ENCODE measurements at places on chromosomes 5 and 9.
A peak's percentile ranks its signal among the peaks of the same experiment; 100 is the strongest.

DNA sequence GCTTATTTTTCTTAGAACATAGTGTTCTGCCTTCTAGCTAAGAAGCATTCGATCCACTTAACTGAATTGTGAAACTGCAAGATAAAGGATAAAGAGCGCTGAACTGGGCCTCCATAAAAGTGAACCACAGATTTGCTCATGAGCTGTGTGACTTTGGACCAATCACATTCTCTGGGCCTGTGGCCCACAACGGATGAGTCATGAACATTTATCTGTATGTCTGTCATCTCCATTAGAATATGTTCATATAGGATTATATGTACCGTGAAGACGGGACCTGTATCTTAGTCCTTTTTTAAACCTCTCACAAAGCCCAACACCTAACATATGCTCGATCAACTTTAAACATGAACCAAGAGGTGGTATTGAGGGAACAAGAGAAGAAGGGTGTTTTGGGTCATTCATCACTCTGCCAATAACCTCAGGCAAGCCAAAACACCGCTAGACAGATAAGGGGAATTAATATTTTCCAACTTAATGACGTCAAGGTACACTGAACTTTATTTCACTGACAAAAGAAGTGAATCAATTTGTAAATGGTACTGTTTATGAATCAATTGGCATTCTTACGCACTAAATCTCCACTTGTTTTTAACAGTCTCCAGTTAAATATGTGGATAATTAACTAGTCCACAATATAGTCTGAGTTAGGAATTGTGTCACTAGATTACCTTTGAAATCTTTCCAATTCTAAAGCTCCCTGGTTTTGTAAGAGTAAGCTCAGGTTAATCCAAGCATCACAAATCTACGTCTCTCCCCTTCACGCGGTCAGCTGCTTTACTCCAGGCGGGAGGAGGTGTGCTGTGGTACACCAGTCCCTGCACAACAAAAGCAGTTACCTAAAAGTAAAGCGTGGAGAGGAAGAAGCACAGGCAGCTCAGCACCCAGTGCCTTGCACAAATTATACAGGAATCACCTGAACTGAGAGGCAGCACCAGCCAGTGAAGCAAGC lies 1.6 kb downstream of the TMEM245 start:
- peak overlapping the region; percentile 82 for H3K4me3 ChIP-seq
- peak overlapping the region; percentile 85 for H3K27ac ChIP-seq
- H3K4me1 ChIP-seq: peaks cover 56% of the 10 kb centered on the region
- no peaks in the 10 kb centered on the region for H3K36me3 ChIP-seq
- no peaks in the 10 kb centered on the region for H3K27me3 ChIP-seq

DNA sequence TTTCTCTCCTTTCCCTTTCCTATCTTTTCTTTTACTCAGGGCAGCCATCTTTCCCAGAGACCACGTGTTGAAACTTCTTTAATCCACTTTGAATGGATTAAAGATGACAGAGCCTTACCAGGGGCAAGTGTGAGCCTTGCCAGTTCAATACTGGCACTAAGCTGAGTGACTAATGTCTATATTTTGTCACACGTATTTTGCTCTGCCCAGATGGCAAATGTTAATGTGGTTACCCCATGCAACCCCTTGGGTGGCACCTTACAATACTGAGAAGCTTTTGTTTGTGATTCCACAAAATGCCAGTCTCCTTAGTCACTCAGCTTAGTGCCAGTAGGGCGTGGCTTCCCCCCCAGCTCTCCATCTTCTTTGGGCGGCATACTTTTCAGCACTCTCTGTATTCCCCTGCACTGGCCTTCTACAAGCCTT lies 24.8 kb downstream of the ANXA1 start:
- no peaks in the 10 kb centered on the region for H3K4me1 ChIP-seq
- DNase-seq: peak; percentile 11

- no peaks in the 10 kb centered on the region for H3K27me3 ChIP-seq
- no peak overlapping the region for H3K4me3 ChIP-seq
- H3K27ac ChIP-seq: peak overlapping the region; percentile 66
These were observed 40.7 kb downstream of the HRH2 start for GRCh38 chr5:175698401-175699115.

DNA sequence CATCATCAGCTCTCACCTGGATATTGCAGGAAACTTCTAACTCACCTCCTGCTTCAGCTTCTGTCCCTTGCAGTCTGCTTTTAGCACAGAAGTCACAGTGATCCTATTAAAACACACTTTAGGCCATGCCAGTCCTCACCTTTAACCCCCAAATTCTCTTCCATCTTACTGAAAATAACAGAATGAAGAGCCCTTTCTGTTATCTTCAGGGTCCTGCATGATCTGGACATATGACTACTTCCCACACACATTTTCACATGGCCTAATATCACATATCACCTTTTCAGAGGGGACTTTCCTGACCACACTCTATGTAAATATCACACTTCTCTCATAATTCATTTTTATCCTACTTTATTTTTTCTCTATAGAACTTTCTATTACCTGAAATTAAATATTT lies 550.6 kb upstream of the CLINT1 start:
- no peak overlapping the region for H3K4me3 ChIP-seq
- no peak for DNase-seq
- H3K4me1 ChIP-seq: no peaks in the 10 kb centered on the region
- no peaks in the 10 kb centered on the region for H3K36me3 ChIP-seq

GRCh38 chr5:168608386-168608785 lies 29.2 kb upstream of the PANK3 start:
- DNase-seq: no peak
- H3K27me3 ChIP-seq: no peaks in the 10 kb centered on the region
- H3K36me3 ChIP-seq: no peaks in the 10 kb centered on the region

- H3K27ac ChIP-seq: no peak overlapping the region
- H3K4me1 ChIP-seq: peaks cover 27% of the 10 kb centered on the region
- H3K36me3 ChIP-seq: no peaks in the 10 kb centered on the region
- no peak for DNase-seq
- no peak overlapping the region for H3K4me3 ChIP-seq
- no peaks in the 10 kb centered on the region for H3K27me3 ChIP-seq
These were observed 290.6 kb upstream of the ZNF608 start for GRCh38 chr5:125037020-125037419.

- no peak overlapping the region for H3K4me3 ChIP-seq
- DNase-seq: no peak
- H3K27ac ChIP-seq: no peak overlapping the region
- H3K27me3 ChIP-seq: no peaks in the 10 kb centered on the region
- no peaks in the 10 kb centered on the region for H3K36me3 ChIP-seq
These were observed 53.2 kb downstream of the FAM114A2 start for GRCh38 chr5:153985498-153985897.

GRCh38 chr5:137332296-137332695 lies 166.8 kb downstream of the SPOCK1 start:
- no peak overlapping the region for H3K4me3 ChIP-seq
- no peak for DNase-seq
- no peak overlapping the region for H3K27ac ChIP-seq
- peaks cover 8% of the 10 kb centered on the region for H3K4me1 ChIP-seq
- H3K27me3 ChIP-seq: no peaks in the 10 kb centered on the region

DNA sequence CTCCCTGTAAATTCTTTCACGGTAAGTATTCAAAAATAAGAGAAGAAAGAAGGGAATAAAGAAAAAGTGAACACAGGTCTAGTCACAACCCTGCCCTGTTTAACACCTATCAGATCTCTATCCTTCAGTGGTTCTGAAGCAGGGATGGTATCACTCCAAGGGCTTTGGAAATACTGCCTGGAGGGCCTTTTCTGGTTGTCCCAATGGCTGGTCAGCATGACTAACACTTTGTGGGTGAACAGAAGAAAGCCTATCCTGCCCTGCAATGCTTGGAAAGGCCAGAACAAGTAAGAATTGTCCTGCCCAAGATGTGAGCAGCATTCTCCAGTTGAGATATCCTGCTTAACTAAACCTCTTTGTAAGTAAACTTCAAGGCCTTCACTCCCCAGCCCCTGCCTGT lies 124.9 kb downstream of the TMEM167A start:
- peaks cover 4% of the 10 kb centered on the region for H3K36me3 ChIP-seq
- no peak overlapping the region for H3K4me3 ChIP-seq
- no peak overlapping the region for H3K27ac ChIP-seq
- H3K27me3 ChIP-seq: no peaks in the 10 kb centered on the region

GRCh38 chr5:16578474-16578883 lies 38.3 kb downstream of the RETREG1 start:
- H3K36me3 ChIP-seq: no peaks in the 10 kb centered on the region
- peaks cover 38% of the 10 kb centered on the region for H3K4me1 ChIP-seq

DNA sequence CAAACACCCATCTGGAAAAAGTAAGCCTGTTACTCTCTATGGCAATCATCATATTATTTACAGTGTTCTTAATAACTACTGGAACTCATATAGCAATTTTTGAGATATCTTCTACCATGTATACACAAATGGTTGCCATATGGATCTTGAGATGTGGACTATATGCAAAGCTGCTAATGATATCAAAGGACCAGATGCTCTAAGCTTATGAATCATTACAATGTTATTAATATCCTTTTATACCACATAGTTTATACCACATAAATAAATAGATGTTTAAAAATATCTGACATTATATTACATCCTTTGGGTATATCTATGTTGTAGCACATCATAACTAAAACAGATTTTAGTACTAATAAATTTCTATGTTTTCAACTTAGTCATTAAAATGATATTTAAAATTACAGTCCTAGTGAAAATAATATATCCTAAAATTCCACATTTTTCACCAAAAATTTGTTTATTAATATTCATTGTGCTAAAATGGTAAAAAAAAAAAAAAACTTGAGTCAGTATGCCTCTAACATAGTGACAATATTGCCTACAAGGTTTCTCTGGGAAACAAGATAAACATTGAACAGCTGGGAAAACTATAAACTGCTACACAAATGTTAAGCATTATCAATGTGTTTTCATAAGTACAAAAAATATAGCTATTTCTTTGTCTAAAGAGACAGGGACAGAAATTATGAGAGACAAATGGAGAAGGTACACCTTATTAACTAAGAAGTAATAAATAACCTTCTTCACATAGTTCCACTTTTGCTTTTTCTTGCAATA lies 85.5 kb downstream of the DTWD2 start:
- no peak overlapping the region for H3K27ac ChIP-seq
- no peak for DNase-seq
- H3K36me3 ChIP-seq: no peaks in the 10 kb centered on the region
- H3K4me3 ChIP-seq: no peak overlapping the region
- peaks cover 19% of the 10 kb centered on the region for H3K4me1 ChIP-seq

GRCh38 chr5:143011585-143011984 lies 241.4 kb downstream of the ARHGAP26 start:
- H3K27ac ChIP-seq: no peak overlapping the region
- H3K4me3 ChIP-seq: no peak overlapping the region
- DNase-seq: no peak
- H3K4me1 ChIP-seq: peaks cover 9% of the 10 kb centered on the region

- no peak overlapping the region for H3K27ac ChIP-seq
- H3K4me3 ChIP-seq: no peak overlapping the region
- H3K4me1 ChIP-seq: peaks cover 26% of the 10 kb centered on the region
- H3K36me3 ChIP-seq: peaks cover under 1% of the 10 kb centered on the region
These were observed 21.3 kb downstream of the AKNA start for GRCh38 chr9:114366334-114367128.

DNA sequence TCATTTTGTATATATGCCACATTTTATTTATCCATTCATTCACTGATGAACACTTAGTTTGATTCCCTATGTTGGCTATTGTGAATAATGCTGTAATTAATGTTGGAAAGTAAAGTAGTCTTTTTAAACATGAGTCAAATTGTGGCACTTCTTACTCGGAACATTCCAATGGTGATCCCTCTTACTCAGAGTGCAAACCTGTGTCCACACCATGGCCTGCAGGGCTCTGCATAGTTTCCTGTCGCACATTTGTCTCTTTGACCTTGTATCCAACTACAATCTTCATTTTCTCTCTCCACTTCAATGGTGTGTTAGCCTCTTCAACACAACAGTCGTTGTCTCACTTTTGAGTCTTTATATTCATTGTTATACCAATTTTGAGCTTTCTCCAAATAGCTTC lies 98.1 kb upstream of the PAPPA start:
- H3K27me3 ChIP-seq: no peaks in the 10 kb centered on the region
- H3K4me3 ChIP-seq: no peak overlapping the region

DNA sequence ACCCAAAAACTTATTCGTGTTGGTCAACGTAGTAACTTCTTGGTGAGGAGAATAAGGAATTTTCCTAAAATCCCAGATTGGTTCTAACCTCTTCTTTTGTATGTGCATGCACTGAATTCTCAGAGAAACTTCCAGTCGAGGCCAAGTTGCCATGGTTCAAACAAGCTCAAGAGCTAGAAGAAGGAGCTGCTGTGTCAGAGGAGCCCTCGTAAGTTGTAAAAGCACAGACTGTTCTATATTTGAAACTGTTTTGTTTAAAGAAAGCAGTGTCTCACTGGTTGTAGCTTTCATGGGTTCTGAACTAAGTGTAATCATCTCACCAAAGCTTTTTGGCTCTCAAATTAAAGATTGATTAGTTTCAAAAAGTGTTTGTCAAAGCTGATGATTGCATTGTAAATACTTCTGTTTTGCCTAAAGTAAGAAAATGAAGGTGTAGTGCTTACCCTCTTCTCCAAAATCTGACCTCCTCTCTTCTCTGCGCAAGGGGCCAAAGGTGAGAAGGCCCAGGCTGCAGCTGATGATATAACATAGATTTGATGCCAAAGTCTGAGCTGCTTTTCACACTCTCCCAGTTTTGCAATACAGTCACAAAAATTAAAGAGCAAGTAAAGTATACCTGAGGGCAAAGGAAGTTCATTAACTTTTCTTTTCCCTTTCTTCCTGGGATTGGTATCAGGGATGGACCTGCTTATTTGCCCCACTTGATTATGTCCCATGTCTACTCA lies 210.8 kb downstream of the ADAMTSL1 start:
- H3K27ac ChIP-seq: no peak overlapping the region
- no peak overlapping the region for H3K4me3 ChIP-seq
- no peaks in the 10 kb centered on the region for H3K4me1 ChIP-seq
- no peaks in the 10 kb centered on the region for H3K36me3 ChIP-seq

- no peak overlapping the region for H3K4me3 ChIP-seq
- no peak overlapping the region for H3K27ac ChIP-seq
- no peaks in the 10 kb centered on the region for H3K36me3 ChIP-seq
- no peak for DNase-seq
- H3K4me1 ChIP-seq: no peaks in the 10 kb centered on the region
These were observed 7.4 kb downstream of the ADAM19 start for GRCh38 chr5:157568222-157568621.

DNA sequence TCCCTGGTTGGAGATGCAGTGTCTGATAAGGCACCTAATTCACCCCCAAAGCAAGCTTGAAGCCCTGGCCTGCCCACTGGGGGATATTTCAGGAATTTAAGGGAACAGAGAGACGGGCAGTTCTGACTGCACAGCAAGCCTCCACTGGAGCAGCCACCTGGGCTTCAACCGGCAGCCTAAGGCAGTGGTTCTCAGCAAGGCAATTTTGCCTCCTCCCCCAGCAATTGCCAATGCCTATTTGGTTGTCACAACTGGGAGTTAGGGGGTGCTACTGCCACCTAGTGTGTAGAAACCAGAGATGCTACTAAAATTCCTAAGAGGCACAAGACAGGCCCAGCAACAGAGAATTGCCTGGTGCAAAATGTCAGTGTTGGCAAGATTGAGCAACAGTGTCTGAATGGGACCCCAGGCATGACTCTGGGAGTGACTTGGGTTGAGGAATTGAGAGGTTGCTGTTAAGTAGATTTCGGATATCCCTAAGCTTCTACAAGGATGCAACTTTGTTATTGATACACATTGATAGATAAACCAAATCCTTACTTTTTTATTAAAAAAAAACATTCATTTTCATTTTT lies 58.7 kb upstream of the CTSL start:
- H3K27me3 ChIP-seq: no peaks in the 10 kb centered on the region
- H3K4me1 ChIP-seq: peaks cover under 1% of the 10 kb centered on the region
- peak; percentile 79 for DNase-seq
- no peak overlapping the region for H3K27ac ChIP-seq
- peaks cover 35% of the 10 kb centered on the region for H3K36me3 ChIP-seq
- no peak overlapping the region for H3K4me3 ChIP-seq

- no peaks in the 10 kb centered on the region for H3K27me3 ChIP-seq
- DNase-seq: no peak
- no peak overlapping the region for H3K27ac ChIP-seq
- peaks cover 10% of the 10 kb centered on the region for H3K36me3 ChIP-seq
- peaks cover 6% of the 10 kb centered on the region for H3K4me1 ChIP-seq
- H3K4me3 ChIP-seq: no peak overlapping the region
These were observed 16.8 kb downstream of the OTULIN start for GRCh38 chr5:14681236-14681752.
